ENCODE measurements at places on chromosomes 13 and 19.

GRCh38 chr13:80778297-80778696 is 437.4 kb upstream of the SPRY2 start:
- no peak for DNase-seq

- DNase-seq = peak; percentile 7
These were observed 32.3 kb downstream of the COL4A1 start for GRCh38 chr13:110274687-110275086.

- DNase-seq = no peak
These were observed 86.9 kb downstream of the SLC15A1 start for GRCh38 chr13:98665638-98665995.

GRCh38 chr13:90880790-90881189 is 466.7 kb upstream of the MIR17HG start:
- no peak for DNase-seq

DNA sequence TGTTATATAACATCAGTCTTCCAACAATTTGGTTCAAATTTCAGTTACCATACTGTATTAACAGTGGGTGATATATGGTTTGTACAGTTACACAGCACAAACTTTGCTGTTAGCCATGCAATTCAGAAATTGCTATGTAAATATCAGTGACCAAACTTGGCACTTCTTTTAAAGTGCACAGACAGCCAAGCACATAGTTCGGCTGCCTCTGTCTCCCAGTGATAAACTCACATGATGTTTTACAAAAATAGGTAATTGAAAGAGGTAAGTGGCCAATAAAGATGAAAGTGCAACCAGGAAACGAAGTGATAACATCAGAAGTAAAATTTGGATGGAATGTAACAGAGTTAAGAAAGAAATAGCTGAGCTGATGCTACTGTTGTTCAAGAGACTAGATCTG is 143.9 kb downstream of the PCDH9 start:
- no peak for DNase-seq

DNA sequence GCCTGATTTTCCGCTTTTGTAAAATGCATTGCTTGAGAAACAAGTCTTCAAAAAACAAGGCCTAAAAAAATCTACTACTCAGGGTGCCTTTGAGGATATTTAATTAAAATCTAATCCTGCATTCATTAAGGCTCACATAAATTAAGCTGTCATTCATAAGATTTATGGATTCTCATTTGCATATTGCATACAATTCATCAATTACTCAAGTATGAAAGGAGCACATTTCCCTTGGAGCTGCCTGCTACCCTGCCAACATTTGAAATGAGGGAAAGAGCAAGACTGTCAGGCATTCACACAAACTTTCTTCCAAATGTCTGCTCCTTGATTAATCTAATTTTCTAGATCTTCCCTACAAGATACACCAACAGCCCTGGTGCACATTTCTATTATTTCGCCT is 140.0 kb downstream of the DACH1 start:
- DNase-seq = no peak
